ENCODE measurements at places on chromosomes 7 and 10. TPM values are rescaled to one million over a fixed set of nuclear protein-coding genes. Genes with fewer than 3 reads are reported as not detected.

Gene CDK5
- 4.3 TPM for total RNA-seq

- peak; percentile 58 for DNase-seq
These were observed at the start of gene LIMK1 for GRCh38 chr7:74083117-74083876. Gene LIMK1, plus strand, starts transcription at chr7:74083804. Its CDS starts 187 bp downstream, at chr7:74083991.

DNA sequence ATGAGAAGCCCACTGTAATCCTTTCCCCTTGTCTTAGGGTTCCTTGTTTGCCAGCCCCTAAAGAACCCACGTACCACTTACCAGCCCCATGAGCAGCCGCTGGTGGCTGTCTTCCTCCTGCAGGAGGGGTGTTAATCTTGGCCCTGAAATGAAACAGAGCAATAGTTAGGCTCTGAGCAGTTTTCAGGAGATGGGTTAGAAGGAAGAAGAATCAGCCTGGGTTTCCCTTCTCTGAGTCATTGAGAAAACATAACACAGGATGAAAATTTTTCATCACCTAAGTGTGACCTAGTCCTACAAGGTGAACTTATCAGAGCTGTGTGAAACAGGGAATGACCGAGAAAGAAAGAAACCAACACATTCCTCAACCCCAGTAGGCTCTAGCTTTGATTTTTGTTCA, 90.0 kb downstream of the GSAP start:
- DNase-seq, result no peak

Gene ARHGAP22
- total RNA-seq, result 15.1 TPM

- no peak for DNase-seq
These were observed 222.8 kb downstream of the PTN start for GRCh38 chr7:137120690-137121089.

Gene PILRA
- total RNA-seq, result 17.3 TPM

- DNase-seq, result no peak
These were observed 51.3 kb upstream of the PIK3CG start for GRCh38 chr7:106813705-106814305.

DNA sequence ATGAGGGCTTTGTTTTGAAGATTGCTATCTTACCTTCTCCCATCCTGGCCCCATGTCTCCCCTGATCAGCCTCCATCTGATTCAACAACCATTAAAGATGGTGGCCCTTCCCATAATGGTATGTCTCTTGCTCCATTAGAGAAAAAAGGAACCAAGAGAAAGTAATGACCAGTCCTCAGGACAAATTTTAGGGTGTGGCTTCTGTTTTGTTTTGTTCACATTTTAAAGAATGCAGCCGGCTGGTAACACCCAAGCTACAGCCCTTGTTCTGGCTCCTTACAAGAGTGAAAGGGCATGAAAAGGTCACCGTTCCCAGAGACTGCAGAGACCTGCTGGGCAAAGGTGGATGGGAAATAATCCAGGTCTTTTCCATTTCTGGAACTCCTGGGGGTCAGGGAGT, 287.9 kb upstream of the NEBL start:
- DNase-seq, result no peak

- DNase-seq, result no peak
These were observed 296.7 kb upstream of the GNAI1 start for GRCh38 chr7:79837915-79838314.

GRCh38 chr10:132891368-132891767, 51.0 kb downstream of the CFAP46 start:
- DNase-seq, result no peak

DNA sequence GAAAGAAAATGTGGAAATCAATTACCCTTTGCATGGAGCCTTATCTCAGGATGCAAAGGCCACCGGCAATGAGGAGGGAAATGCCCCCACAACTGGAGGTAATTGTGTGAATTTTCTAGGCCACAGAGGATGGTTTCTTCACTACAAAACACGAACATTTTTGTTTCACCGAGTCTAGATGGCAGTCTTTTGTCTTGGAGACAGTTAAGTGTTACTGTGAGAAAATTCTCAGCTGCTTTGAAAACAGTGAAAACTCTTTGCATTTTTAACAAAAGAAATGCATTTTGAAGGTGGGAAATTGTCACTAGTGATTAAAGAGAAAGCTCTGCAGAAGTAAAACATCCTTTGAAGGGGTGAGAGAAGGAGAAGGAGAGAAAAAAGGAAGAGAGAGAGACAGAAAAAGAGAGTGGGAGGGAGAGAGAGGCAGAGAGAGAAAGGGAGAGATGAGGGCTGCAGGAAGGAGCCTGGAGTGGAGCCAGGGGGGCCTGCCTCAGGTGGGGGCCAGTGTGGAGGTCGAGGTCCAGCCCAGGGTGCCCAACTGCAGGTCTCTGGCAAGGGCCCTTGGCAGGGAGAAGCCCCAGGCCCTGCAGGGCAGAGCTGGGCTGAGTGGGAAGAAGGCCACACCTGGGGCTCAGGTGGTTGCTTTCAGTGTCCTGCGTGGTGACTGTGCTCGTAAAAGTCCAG, 261.4 kb downstream of the ADARB2 start:
- no peak for DNase-seq

- DNase-seq, result no peak
These were observed 3.2 kb downstream of the WDR11 start for GRCh38 chr10:120854388-120854787.

DNA sequence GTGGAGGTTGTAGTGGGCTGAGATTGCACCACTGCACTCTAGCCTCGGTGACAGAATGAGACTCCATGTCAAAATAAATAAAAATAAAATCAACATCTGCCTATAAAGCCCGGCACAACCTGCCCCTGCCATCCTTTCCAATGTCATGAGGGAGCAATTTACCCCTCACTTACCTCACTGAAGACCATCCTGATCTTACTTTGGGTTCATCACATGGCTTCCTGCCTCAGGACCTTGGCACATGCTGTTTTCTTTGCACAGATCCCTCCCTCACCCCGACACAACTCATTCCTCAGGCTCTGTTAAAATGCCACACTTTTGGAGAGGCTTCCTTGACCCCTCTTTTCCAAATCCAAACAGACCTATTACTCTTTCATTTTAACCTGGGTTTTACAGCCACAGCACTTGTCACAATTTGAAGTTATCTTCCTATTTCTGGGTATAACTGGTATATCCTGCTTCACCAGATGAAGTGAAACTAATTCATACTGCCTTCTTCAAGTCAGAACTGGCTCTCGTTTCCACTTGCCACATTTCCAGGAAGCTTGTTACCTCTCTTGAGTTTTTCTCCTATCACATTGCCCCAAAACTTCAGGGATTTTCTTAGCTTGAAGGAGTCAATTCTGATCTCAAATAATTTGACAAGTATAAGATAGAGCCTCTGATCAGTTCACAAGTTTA, 69.3 kb upstream of the PARD3 start:
- no peak for DNase-seq

Gene LIPF
- total RNA-seq, result not detected

- DNase-seq, result no peak
These were observed 18.3 kb downstream of the STEAP1B start for GRCh38 chr7:22481726-22482125.

DNA sequence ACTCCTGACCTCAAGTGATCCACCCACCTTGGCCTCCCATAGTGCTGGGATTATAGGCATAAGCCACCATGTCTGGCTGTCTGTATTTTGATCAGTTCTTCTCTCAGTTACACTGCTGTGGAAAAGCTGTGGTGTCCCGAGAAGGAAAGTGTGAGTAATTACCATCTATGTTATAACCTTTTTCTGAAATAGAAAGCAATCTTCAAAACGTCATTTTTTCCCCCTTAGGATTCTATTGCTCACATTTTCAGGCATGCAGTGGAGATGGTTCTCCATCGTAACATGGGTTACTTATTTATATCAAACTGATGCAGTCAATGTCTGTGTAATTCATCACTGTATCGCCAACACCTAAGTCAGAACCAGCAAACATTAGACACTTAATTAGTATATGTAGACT, 103.5 kb upstream of the FAM3C start:
- DNase-seq, result no peak

DNA sequence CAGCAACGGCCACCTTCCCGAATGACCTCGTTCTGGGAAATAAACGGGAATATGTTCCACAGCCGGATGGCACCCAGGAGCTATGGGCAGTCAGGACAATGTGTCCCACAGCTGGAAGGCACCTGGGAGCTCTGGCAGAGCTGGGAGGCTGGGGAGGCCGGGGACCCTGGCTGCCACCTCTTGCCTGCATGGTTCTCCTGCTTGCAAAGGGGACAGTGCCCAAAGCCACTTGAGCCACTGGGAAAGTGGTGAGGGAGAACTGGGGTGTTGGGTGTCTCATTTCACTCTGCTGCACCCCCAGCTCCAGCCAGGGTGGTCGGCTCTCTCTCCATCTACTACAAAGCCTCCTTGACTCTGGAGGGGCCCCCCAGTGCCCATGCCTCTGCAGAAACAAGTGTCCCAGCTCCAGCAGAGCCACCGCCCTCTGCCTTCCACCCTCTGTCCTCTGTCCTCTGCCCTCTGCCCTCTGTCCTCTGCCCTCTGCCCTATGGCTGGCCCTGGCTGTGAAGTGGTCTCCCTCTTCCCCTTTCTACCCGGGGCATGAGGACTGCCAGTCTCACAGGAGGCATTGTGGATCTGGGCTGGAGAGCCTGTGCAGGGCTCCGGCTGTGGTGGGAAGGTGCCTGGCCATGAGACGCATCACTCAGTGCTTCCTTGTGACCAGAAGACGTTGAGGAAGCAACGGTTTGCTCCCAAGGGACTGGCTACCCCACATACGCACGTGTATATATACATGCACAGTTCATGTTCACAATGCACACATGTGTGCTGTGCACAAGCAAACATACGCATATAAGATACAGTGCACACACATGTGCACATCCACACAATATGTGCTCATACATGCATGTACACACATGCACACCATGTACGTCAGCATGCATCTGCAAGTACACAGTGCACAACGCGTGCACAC, 21.5 kb upstream of the INPP5A start:
- no peak for DNase-seq

GRCh38 chr7:34497153-34497777, 160.8 kb upstream of the NPSR1 start:
- DNase-seq, result no peak

- DNase-seq, result no peak
These were observed 244.8 kb downstream of the KCNMA1 start for GRCh38 chr10:77392851-77393250.

Gene FOXI2
- not detected for total RNA-seq

Gene CPN1
- not detected for total RNA-seq

Gene EPC1
- 71.8 TPM for total RNA-seq

GRCh38 chr7:125089171-125089570, 159.5 kb upstream of the POT1 start:
- DNase-seq, result no peak

DNA sequence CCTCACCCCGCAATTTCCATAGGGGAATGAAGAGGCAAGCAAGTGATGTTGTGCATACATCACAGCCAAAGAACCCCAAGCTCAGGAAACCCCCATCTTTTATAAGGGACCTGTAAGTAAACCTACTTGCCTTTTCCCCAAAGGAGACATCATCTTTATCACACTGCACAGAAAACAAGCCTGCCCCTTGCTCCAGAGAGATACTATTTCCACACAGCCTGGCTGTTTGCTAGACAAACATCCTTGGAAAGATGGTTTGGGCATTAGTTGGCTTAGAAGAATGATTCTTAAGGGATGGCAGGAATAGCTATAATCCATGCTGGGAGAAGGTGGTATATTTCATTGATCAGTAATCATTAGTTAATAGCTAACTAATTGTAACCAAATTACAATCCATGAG, 123.7 kb upstream of the SEC61G start:
- DNase-seq, result no peak

DNA sequence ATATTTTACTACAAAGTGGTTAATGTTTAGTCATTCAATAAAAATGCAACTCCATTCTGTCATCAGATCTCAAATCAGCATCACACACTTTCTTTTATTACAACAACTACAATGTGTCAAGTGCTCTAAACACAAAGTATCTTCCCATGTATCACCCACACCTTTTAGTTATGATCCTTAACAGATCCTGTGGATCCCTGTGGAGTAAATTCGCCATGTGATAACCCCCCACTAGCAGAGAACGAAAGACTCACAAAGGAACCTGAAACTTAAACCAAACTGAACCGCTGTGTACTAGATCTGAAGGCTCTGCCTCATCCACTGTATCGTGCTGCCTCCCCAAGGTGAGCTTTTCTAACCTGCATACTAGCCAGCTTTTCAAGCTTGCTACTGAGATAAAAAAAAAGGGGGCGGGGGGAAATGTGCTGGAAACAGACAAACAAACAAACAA, 1.7 kb downstream of the DPY19L1 start:
- DNase-seq, result no peak

- peak; percentile 68 for DNase-seq
These were observed 16.1 kb downstream of the MYOF start for GRCh38 chr10:93465806-93466675.

DNA sequence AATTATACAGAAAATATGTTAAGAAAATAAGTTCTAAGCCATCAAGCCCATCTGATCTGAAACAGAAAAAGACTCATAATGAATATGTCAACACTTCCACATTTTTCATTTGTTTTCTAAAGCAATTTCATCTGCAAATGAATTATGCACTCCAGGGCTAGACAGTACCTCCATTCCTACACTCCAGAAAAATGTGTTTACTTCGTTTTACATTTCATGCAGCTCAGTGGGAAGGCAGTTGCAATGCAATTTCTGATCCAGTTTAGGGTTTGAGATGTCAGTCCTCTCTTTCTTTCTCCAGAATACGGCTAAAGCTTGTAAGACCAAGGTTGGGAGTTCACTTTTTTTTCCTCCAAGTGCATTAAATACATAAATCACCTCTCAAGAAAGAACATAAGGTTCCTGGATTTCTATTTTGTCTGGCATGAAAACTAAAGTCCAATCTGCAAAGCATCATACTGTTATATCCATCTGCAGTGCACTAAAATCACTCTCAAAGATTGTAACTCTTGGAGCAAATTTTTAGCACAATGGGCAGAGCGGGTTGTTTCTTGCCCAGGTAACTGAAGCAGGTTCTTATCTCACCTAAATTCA, 348.8 kb upstream of the C7orf33 start:
- no peak for DNase-seq

DNA sequence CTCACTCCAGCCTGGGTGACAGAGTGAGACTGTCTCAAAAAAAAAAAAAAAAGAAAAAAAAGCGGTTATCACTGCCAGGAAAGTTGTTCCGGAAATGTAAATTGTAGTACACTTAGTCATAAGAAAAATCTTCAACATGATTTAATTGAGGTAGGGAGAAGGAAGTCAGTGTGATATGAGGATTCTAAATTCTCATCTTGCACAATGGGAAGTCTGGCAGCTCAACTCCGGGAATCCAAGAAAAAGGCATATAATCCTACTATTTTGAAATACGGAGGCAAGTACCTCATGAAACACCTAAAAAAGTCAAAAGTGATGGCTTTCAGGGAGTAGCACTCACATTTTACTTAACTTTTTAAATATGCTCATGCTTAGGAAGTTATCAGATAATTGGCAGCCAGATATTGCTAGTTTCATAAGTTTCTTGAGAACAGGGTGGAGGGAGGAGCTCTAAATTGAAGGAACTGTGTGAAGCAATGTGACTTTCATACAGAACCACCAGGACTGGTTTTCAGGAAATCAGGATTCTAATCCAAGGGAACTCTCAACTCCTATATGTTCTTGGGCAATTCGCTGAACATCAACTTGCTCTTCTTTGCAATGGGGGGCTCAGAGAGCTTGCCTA, 2.7 kb upstream of the C7orf25 start:
- no peak for DNase-seq

All from tibial nerve (tissue), 4 donors.